HEK293T (cell line): ENCODE measurements at places on chromosomes 5 and 9.

GRCh38 chr9:16645970-16646369 is 224.5 kb downstream of the BNC2 start:
- no peak for DNase-seq

- no peak for DNase-seq
Observed at GRCh38 chr9:82117026-82117811, 128.6 kb downstream of the SPATA31D1 start.

- DNase-seq = no peak
Observed at GRCh38 chr5:141573489-141574121, 45.2 kb downstream of the DIAPH1 start.

DNA sequence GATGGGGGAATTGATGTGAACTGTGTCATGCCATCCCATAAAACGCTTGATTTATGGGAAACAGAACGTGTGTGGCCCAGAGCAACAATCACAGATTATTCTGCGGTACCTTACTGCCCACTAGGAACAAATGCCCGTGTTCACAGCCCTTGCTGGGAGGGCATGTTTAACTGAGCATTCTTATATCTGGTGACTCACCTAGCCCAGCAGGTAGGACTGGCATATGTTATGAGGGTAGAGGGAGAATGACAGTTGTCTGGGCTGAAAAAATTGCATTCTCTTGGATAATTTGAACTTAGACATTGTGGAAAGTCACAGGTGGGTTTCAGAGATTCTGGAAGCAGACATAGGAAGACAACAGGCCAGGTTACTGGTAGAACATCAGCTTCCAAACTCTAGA is 460.6 kb downstream of the DMRT2 start:
- DNase-seq = no peak

- DNase-seq = no peak
Observed at GRCh38 chr5:140344683-140345423, 1.6 kb downstream of the HBEGF start.

DNA sequence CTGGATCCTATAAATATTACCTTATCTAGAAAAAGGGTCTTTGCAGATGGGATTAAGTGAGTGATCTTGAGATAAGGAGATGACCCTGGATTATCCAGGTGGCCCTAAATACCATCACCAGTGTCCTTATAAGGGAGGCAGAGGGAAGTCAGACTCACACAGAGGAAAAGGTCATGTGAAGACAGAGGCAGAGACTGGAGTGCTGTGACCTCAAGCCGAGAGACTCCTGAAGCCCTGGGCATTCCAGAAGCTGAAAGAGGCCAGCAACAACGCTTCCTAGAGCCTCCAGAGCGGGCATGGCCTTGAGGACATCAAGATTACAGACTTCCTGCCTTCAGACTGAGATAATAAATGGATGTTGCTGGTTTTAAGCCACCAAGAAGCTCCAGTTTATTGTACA is 118.8 kb downstream of the ATPSCKMT start:
- DNase-seq = no peak

DNA sequence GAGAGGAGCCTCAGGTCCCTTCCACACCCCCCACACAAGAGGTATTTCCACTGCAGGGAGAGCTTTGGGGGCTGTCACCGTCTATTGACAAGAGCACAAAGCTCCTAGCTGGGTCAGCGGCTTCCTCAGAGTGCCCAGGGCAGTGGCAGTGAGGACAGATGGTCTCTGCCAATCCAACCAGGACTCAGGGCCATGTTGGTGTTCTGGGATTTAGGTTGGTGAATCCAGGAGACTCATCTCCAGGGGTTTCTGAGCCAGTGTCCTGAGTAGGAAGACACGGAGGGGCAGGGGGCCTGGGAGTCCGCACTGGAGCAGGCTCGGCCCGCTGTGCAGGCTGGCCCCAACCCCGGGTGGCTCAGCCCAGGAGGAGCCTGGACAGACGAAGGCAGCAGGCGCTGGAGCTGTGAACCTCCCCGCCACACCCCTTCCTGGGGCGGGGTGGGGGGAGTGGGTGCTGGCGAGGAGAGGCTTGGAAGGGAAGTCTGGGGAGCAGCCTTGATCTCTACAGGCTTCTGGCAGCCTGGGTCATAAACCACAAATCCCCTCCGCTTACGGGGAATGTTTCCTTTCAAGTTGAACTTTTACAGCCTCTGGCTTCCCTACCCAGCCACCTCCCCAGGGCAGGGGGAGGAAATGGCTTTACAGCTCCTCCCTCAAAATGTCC is 19.6 kb downstream of the CRB2 start:
- DNase-seq = peak; percentile 23

DNA sequence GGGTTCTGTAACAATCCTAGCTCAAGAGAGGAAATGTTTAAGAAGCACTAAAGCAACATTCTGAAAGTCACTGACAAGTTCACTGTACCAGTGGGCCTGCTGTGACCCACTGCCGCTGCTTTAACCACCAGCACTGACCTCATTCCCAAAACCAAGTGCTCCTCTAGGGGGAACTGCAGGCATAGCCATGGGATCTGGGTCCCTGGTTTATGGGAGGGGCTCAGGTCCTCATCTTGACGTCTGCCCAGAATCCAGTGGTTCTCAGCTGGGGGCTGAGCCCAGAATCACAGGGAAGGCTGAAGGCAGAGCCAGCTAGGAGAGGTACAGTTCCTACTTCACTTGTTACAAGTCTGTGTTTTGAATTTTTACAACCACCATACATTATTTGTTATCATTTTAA is 36.1 kb upstream of the SLC2A8 start:
- DNase-seq = peak; percentile 63

- DNase-seq = no peak
Observed at GRCh38 chr9:122551371-122551770, 1.5 kb upstream of the OR1N2 start.

- DNase-seq = no peak
Observed at GRCh38 chr9:24776226-24776625, 230.5 kb upstream of the IZUMO3 start.

DNA sequence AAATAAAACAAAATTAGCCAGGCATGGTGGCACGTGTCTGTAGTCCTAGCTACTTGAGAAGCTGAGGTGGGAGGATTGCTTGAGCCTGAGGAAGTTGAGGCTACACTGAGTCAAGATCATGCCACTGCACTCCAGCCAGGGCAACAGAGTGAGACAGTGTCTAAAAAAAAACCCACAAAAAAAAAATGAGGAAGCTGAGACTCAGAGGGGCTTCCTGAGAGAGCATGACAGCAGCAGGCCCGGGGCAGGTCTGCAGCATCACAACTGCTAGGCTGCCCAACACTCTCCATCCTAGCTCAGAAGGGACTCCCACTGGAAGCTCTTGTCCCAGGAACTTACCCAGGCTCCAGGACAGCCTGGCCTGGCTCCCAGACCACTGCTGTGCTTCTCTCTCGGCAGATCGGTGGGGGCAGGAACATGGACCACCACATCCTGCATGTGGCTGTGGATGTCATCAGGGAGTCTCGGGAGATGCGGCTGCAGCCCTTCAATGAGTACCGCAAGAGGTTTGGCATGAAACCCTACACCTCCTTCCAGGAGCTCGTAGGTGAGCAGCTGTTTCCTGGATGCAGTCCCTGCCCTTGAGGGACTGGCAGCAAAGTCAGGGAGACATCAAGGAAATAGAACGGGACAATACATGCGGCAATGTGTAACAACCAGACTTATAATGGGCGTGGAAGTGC is 19.1 kb downstream of the PTGS1 start:
- no peak for DNase-seq

DNA sequence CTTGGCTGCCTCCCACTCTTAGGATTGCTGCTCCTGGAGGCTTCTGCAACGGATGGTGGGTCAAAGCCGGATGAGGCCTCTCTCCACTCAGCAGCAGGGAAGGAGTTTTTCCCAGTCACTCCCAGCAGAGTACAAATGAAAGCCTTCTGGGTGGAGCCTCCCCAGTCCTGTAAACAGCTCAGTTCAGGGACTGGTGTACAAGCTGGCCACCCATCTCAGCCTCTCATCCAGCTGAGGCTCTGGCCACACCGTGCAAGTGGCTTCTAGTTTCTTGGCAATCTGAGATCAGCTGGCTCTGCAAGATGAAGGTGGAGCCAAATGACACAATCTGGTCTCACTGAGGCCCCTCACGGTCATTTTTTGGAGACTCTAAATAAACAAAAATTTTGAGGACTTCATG is 10.0 kb downstream of the GPX3 start:
- no peak for DNase-seq

DNA sequence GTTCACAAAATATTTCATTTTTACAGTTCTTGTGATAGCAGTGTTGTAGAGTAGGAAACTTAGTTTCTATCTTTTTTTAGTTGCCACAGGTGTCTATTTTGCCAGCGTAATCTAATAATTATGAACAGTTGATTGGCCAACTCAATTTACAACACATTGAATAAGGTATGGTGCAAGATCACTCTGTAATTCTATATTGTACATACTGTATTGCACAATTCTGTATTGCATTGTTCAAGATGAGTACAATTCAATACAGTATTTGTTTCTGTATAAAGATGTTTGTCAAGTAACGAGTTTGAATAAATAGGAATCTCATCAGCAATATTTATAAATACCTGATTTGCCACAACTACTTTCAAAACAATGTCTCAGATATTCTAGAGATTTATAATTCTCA is 64.2 kb upstream of the HTR1A start:
- DNase-seq = no peak

DNA sequence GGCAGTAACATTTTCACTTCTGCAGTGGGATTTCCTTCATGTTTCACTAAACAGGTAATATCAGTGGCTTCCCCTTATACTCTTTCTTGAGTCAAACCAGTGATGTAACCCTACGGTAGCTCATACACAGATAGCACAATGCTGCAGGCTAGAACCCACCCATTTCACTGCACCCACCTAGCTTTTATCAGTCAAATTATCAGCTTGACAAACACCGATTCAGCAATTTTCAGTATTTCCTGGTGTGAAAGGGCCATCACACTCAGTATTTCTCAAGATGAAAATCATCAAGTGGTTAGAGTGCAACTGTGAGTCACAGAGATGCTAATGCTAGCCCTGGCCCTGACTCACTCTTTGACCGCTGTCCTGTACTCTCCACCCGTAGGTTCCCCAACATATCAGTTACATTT is 242.3 kb upstream of the PTGER4 start:
- no peak for DNase-seq

GRCh38 chr5:151082282-151082902 is 1.6 kb upstream of the TNIP1 start:
- peak; percentile 68 for DNase-seq

- peak; percentile 58 for DNase-seq
Observed at GRCh38 chr5:113123618-113124017, 147.0 kb downstream of the DCP2 start.

- DNase-seq = no peak
Observed at GRCh38 chr9:70601000-70601951, 186.8 kb upstream of the KLF9 start.
